Hematopoietic multipotent progenitor cell treated with erythropoietin and hydrocortisone succinate and interleukin-3 and kit ligand, for 15 days (in vitro differentiated cells): ENCODE measurements at places on chromosomes 13 and 19.

GRCh38 chr19:7691497-7691896 lies 10.4 kb downstream of the FCER2 start:
- DNase-seq, result no peak

DNA sequence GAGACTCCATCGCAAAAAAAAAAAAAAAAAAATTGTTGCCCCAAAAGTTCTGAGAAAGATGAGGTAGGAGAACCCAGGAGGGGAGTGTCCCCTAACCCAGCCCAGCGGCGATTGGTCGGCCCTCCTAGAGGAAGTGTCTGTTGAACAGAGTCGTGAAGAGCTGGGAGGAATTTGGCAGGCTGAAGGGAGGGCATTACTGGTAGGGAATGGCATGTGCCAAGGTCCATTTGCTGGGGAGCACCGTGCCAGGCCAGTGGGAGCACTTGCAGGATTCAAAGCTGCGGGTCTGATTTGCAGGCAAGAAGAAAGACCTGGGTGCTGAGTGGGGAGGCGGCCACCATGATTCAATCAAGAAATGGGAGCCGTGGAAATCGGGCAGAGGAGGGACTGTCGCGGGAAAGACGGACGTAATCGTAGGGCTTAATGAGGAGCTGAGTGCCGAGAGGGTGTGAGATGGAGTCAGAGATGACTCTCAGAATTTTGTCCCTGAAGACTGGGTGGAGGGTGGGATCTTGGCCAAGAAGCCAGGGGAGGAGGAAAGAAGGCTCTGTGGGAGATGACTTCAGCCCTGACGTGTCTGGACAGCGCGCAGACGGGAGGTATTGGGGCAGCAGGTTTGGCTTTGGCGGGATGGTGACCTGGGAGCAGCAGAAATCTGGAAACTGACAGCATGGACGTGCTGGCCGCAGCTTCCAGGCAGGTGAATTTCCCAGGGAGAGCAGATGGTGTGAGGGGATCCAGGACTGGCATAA lies 15.4 kb downstream of the CERS4 start:
- DNase-seq, result no peak

GRCh38 chr13:32590266-32590665 lies 4.0 kb downstream of the PDS5B start:
- DNase-seq, result no peak

- no peak for DNase-seq
Measured at GRCh38 chr19:30482956-30483355, 110.8 kb downstream of the ZNF536 start.

- no peak for DNase-seq
Measured at GRCh38 chr19:2477141-2477710, 1.3 kb downstream of the GADD45B start.

GRCh38 chr19:18469069-18469846 lies 31.3 kb upstream of the ISYNA1 start:
- DNase-seq, result peak; percentile 74

- DNase-seq, result peak; percentile 20
Measured at GRCh38 chr19:35013041-35013819, 13.1 kb downstream of the GRAMD1A start.

- peak; percentile 86 for DNase-seq
Measured at GRCh38 chr19:7652061-7652641, 15.2 kb downstream of the STXBP2 start.
